CD14-positive monocyte (primary cell): ENCODE measurements at places on chromosomes 4 and X.

GRCh38 chr4:28444886-28445496 lies 1584.3 kb downstream of the STIM2 start:
- H3K27ac ChIP-seq = no peak overlapping the region
- no peak overlapping the region for H3K4me3 ChIP-seq
- DNase-seq = no peak
- H3K27me3 ChIP-seq = no peaks in the 10 kb centered on the region

DNA sequence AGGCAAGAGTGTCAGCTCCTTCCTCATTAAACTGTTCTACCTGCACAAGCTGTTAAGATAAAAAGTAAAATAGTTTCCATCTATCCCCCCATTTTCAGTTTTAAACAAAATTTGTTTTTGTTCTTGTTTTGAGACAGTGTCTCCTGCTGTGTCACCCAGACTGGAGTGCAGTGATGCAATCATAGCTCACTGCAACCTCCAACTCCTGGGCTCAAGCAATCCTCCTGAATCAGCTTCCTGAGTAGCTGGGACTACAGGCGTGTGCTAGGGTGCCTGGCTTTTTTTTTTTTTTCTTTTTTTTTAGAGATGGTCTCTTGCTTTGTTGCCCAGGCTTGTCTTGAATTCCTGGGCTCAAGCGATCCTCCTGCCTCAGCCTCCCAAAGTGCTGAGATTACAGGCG lies 105.4 kb downstream of the HS6ST2 start:
- H3K27me3 ChIP-seq = no peaks in the 10 kb centered on the region
- DNase-seq = no peak
- no peak overlapping the region for H3K27ac ChIP-seq
- no peak overlapping the region for H3K4me3 ChIP-seq

GRCh38 chrX:9458516-9459078 lies 6.3 kb upstream of the TBL1X start:
- no peak for DNase-seq
- H3K4me1 ChIP-seq = peaks cover 63% of the 10 kb centered on the region
- no peak overlapping the region for H3K4me3 ChIP-seq
- H3K27me3 ChIP-seq = peaks cover 7% of the 10 kb centered on the region
- H3K27ac ChIP-seq = no peak overlapping the region

GRCh38 chr4:14790494-14790893 lies 211.8 kb upstream of the CPEB2 start:
- no peaks in the 10 kb centered on the region for H3K27me3 ChIP-seq
- no peaks in the 10 kb centered on the region for H3K36me3 ChIP-seq
- no peak overlapping the region for H3K27ac ChIP-seq
- DNase-seq = no peak
